ENCODE measurements at places on chromosomes 3 and 15. TPM values are rescaled to one million over a fixed set of nuclear protein-coding genes. Genes with fewer than 3 reads are reported as not detected.
A peak's percentile ranks its signal among the peaks of the same experiment; 100 is the strongest.

DNA sequence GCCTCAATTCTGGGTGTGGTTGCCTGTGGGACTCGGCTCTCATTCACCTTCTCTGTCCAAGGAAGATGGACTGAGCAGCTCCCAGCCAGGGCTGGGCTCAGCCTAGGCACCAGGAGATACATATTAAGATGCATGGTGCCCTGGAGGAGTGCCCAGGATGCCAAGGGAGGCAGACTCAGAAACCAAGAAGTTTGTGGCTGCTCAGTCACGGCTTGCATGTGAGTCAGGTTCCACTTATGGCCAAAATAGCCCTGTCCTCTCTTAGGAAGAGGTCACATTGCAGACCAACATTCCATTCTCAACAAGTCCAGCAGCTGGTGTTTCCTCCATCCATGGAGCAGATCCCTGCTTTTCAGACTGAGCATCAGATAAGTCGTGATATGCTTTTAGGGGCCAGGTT is 21.8 kb downstream of the CDCP1 start:
- peak; percentile 49 for DNase-seq
- peak overlapping the region; percentile 70 for H3K27ac ChIP-seq
- H3K4me3 ChIP-seq = no peak overlapping the region
- no peaks in the 10 kb centered on the region for H3K27me3 ChIP-seq
- H3K4me1 ChIP-seq = peaks cover 38% of the 10 kb centered on the region

- H3K4me3 ChIP-seq = no peak overlapping the region
- H3K36me3 ChIP-seq = no peaks in the 10 kb centered on the region
- no peak overlapping the region for H3K27ac ChIP-seq
- H3K4me1 ChIP-seq = no peaks in the 10 kb centered on the region
- no peaks in the 10 kb centered on the region for H3K27me3 ChIP-seq
- DNase-seq = no peak
Measured at GRCh38 chr3:155690921-155691320, 54.0 kb downstream of the PLCH1 start.

- no peak overlapping the region for H3K4me3 ChIP-seq
- DNase-seq = no peak
- H3K4me1 ChIP-seq = peaks cover 17% of the 10 kb centered on the region
- no peaks in the 10 kb centered on the region for H3K36me3 ChIP-seq
- H3K27ac ChIP-seq = no peak overlapping the region
Measured at GRCh38 chr15:62464705-62465104, 299.6 kb upstream of the C2CD4B start.

Gene THAP10
- total RNA-seq = 4.6 TPM

DNA sequence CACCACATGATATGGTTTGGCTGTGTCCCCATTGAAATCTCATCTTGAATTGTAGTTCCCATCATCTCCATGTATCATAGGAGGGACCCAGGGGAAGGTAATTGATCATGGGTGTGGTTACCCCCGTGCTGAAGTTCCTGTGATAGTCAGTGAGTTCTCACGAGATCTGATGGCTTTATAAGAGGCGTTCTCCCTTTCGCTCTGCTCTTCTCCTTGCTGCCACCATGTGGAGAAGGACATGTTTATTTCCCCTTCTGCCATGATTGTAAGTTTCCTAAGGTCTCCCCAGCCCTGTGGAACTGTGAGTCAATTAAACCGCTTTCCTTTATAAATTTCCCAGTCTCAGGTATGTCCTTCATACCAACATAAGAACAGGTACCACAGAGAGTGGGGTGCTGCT is 21.9 kb downstream of the OSTN start:
- no peaks in the 10 kb centered on the region for H3K4me1 ChIP-seq
- DNase-seq = no peak
- no peaks in the 10 kb centered on the region for H3K27me3 ChIP-seq
- no peak overlapping the region for H3K4me3 ChIP-seq
- no peak overlapping the region for H3K27ac ChIP-seq

- no peak for DNase-seq
- no peak overlapping the region for H3K27ac ChIP-seq
- peaks cover 22% of the 10 kb centered on the region for H3K4me1 ChIP-seq
Measured at GRCh38 chr15:75049392-75049791, 26.0 kb downstream of the PPCDC start.

GRCh38 chr3:182682263-182683241 is 110.8 kb upstream of the ATP11B start:
- peaks cover 3% of the 10 kb centered on the region for H3K27me3 ChIP-seq
- peak overlapping the region; percentile 34 for H3K4me3 ChIP-seq
- H3K4me1 ChIP-seq = no peaks in the 10 kb centered on the region
- DNase-seq = peak; percentile 44
- H3K27ac ChIP-seq = no peak overlapping the region

- H3K4me3 ChIP-seq = no peak overlapping the region
- no peaks in the 10 kb centered on the region for H3K27me3 ChIP-seq
- DNase-seq = no peak
- no peaks in the 10 kb centered on the region for H3K36me3 ChIP-seq
- H3K27ac ChIP-seq = no peak overlapping the region
- H3K4me1 ChIP-seq = no peaks in the 10 kb centered on the region
Measured at GRCh38 chr3:58948018-58948417, 101.8 kb downstream of the CFAP20DC start.

- H3K27me3 ChIP-seq = peaks cover 3% of the 10 kb centered on the region
- H3K36me3 ChIP-seq = no peaks in the 10 kb centered on the region
- no peaks in the 10 kb centered on the region for H3K4me1 ChIP-seq
- H3K4me3 ChIP-seq = no peak overlapping the region
- no peak overlapping the region for H3K27ac ChIP-seq
Measured at GRCh38 chr3:31159331-31160039, 265.0 kb upstream of the GADL1 start.

GRCh38 chr15:31752065-31752762 is 278.1 kb upstream of the CHRNA7 start:
- H3K4me3 ChIP-seq = no peak overlapping the region
- H3K27me3 ChIP-seq = no peaks in the 10 kb centered on the region
- no peaks in the 10 kb centered on the region for H3K4me1 ChIP-seq
- no peak for DNase-seq
- H3K36me3 ChIP-seq = no peaks in the 10 kb centered on the region

GRCh38 chr3:135731546-135731945 is 234.0 kb upstream of the PPP2R3A start:
- no peak overlapping the region for H3K27ac ChIP-seq
- DNase-seq = no peak
- no peaks in the 10 kb centered on the region for H3K4me1 ChIP-seq
- no peaks in the 10 kb centered on the region for H3K27me3 ChIP-seq
- H3K4me3 ChIP-seq = no peak overlapping the region
- H3K36me3 ChIP-seq = no peaks in the 10 kb centered on the region

DNA sequence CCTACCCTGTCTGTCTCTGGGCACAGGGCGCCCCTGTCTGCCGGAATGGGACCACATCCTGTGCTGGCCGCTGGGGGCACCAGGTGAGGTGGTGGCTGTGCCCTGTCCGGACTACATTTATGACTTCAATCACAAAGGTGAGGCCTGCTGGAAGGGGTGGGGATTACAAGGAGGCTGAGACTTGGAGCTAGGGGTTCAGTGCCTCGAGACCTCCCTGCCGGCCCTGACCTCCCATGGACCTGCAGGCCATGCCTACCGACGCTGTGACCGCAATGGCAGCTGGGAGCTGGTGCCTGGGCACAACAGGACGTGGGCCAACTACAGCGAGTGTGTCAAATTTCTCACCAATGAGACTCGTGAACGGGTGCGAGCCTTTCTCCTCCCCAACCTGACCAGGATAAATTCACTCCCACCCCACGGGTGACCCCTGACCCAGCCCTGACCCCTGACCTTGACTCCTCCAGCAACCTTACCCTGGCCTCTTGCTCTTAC is 20.4 kb downstream of the PTH1R start:
- H3K27me3 ChIP-seq = no peaks in the 10 kb centered on the region
- no peak for DNase-seq
- H3K4me1 ChIP-seq = peaks cover 11% of the 10 kb centered on the region
- no peak overlapping the region for H3K27ac ChIP-seq
- H3K4me3 ChIP-seq = no peak overlapping the region

GRCh38 chr3:192831111-192831644 is 86.5 kb downstream of the MB21D2 start:
- no peak overlapping the region for H3K4me3 ChIP-seq
- no peaks in the 10 kb centered on the region for H3K36me3 ChIP-seq
- no peaks in the 10 kb centered on the region for H3K4me1 ChIP-seq
- DNase-seq = peak; percentile 78

DNA sequence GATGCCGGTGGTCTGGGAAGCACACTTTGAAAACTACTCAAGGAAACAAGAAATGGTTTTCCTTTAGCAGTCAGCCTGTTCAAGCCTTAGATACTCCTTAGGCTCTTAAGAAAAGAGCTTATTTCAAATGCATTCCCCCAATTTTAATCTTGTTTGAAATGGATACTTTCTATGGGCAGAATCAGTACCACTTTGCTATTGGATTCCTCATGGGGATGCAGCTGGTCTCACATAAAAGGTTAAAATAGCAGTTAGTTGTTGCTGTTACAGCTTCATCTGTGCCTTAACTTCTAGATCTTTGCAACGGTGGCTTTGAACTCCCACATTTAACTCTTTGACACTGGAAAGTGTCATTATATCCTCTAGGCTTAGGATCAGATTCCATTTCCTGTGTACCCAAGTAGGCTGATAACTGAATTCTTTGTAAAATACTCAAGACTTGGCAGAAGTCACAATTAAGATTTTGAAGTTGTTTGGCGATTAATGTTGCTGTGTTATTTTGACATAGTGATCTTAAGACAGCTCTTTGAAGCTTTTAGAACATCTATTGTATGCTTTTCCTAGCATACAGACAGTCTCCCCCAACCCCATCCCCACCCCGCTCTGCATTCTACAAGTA is 2.2 kb downstream of the THBS1 start:
- H3K36me3 ChIP-seq = peaks cover 34% of the 10 kb centered on the region
- H3K27me3 ChIP-seq = no peaks in the 10 kb centered on the region
- peak overlapping the region; percentile 2 for H3K4me3 ChIP-seq
- peaks cover 14% of the 10 kb centered on the region for H3K4me1 ChIP-seq
- peak; percentile 43 for DNase-seq

- H3K4me3 ChIP-seq = no peak overlapping the region
- DNase-seq = no peak
- H3K27ac ChIP-seq = no peak overlapping the region
- no peaks in the 10 kb centered on the region for H3K27me3 ChIP-seq
- H3K36me3 ChIP-seq = no peaks in the 10 kb centered on the region
Measured at GRCh38 chr3:74173090-74173489, 441.4 kb downstream of the CNTN3 start.

Gene AMOTL2
- total RNA-seq = 103 TPM

Gene OCA2
- 0.63 TPM for total RNA-seq

All from cardiac muscle cell (in vitro differentiated cells and primary cell).